Stimulated activated CD4-positive, alpha-beta T cell treated with anti-CD3 and anti-CD28 coated beads, TNF-alpha, amount 100 ng/mL, for 1 hour (primary cell): ENCODE measurements at places on chromosomes 7 and 10.

DNA sequence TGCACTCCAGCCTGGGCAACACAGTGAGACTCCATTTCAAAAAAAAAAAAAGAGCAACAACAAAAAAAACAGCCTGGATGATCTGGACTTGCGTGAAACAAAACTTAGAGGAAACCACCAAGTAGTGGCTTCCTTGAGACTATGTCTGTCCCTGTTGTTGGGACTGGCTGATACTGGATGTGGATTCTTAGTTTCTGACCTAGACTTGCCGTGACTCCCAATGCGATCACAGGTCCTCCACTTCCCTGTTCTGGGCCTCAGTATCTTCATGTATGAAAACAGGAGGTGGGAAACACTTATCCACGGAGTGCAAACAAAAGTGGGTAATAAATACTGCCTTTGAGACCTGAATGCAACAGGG, 125.7 kb downstream of the PRPF18 start:
- no peak for DNase-seq

- DNase-seq, result no peak
Observed at GRCh38 chr10:131889755-131890154, 11.1 kb upstream of the PPP2R2D start.

- no peak for DNase-seq
Observed at GRCh38 chr10:113704637-113705343, 25.1 kb downstream of the CASP7 start.

GRCh38 chr7:6705959-6706665, 635 bp downstream of the ZNF12 start:
- peak; percentile 5 for DNase-seq

DNA sequence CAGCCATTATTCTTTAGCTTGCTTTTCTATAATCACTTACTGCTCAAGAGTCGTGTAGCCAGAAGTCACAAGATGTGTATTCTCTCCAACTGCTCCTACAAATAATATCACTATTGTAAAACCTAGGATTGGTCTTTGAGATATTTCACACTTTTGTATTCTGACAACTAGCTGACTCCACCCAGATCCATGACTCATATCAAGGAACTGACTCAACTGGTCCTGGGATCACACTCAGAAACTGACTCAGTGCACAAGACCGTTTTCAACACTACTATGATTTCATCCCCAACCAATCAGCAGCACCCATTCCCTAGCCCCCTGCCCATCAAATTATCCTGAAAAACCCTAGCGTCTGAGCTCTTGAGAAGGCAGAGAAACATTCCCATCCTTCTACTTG, 56.5 kb upstream of the ORC5 start:
- no peak for DNase-seq

DNA sequence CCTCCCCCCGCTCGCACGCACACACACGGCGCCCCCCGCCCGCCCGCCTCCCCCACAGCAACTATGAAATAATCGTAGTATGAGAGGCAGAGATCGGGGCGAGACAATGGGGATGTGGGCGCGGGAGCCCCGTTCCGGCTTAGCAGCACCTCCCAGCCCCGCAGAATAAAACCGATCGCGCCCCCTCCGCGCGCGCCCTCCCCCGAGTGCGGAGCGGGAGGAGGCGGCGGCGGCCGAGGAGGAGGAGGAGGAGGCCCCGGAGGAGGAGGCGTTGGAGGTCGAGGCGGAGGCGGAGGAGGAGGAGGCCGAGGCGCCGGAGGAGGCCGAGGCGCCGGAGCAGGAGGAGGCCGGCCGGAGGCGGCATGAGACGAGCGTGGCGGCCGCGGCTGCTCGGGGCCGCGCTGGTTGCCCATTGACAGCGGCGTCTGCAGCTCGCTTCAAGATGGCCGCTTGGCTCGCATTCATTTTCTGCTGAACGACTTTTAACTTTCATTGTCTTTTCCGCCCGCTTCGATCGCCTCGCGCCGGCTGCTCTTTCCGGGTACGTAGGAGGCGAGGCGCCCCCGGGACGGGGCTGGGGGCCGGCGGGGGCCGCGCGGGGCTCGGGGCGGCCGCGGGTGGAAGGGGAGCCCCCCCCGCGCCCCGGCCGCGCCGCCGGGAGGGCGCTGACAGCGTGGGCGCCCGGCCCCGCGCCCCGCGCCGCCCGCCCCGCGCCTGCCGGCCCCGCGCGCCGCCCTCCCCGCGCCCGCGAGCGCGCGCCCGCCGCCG, 441 bp downstream of the BMI1 start:
- DNase-seq, result peak; percentile 58

GRCh38 chr7:102415685-102416225, 17.6 kb upstream of the ORAI2 start:
- no peak for DNase-seq

- no peak for DNase-seq
Observed at GRCh38 chr10:118832241-118832651, 77.5 kb upstream of the CACUL1 start.

- DNase-seq, result no peak
Observed at GRCh38 chr7:143458263-143458662, 15.0 kb downstream of the TAS2R60 start.

DNA sequence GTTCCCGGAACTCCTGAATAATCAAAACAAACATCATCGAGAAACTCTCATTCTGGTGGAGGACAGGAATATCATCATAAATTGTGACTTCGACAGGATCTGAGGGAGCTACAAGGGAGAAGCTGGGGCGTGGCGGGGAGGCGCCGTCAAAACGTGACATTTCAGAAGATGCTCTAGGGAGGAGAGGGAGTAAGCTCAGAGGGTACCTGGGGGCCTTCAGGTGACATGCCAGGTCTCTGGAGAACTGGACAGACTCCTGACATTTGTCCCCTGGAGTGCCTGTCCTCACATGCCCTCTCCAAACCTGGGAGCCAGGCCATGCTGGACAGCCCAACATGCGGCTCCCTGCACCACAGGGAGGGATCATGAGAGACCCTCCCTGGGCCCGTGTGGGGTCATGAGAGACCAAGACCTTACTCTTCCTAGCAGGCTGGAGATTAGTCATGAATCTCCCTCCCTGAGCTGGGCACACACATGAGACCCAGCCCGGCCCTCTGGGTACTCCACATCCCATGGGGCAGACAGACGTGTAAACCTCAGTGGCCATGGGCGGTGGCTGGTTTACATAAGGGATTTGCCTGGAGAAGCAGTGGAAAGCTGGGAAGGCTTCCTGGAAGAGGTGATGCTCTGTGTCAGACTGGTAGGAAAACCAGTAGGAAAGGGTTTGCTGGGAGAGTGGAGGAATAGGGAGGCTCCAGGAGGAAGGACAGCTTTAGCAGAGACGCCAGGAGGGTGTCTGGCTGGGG, 81.0 kb downstream of the MYL10 start:
- no peak for DNase-seq

DNA sequence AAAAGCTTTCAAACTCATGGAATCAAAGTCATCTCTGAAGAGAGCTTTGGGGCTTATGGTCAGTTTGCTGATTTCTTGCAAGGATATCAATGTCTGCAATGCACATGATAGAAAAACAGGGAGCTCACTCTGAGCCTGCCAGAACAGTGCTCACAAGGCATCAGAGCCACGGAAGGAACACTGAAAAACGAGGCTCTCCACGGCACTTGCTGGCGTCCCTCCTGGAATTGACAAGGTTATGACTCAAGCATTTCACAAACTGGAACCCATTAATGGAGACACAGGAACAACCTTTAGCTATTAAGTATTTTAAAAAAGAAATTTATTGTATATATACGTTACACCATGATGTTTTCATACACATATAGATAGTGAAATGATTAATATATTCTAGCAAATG, 266.3 kb downstream of the KCND2 start:
- no peak for DNase-seq

DNA sequence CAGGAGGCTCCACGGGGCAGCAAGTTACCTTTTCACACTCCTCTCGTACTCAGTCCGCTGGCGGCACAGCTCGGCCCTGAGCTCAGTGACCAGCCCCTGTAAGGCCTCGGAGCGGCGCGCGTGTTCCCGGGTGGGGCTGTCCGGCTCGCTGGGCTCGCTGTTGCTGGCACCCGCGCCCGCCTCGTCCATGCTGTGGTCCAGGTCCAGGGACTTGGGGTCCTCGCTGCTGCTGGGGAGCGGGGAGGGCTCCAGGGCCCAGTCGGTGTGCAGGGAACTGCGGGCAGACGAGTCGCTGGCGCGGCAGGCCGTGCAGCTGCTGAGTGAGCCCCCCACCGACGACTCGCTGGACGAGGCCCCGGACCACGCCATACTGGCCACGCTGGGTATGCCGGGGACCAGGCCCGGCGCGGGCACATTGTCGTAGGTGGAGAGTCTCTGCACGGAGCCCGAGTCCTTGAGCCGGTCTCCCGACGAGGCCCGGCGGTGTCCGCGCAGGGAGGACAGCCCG, 143.8 kb downstream of the MAPK8 start:
- no peak for DNase-seq

DNA sequence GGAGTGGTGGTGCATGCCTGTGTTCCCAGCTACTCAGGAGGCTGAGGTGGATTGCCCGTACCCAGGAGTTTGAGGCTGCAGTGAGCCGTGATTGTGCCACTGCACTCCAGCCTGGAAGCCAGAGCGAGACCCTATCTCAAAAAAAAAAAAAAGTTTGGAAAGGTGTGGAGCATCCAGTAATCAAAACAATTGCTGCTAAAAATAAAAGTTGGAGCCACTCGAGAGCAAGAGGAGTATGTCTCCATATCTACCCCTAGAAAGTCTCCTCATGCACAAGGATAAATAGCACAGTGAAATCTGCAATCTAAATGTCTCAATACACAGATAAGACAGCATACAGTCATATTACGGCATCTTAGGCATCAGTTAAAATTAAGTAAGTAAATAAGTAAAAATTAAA, 81.5 kb upstream of the NEBL start:
- no peak for DNase-seq
